Dermis blood vessel endothelial cell (primary cell): ENCODE measurements at places on chromosomes 4 and X.

DNA sequence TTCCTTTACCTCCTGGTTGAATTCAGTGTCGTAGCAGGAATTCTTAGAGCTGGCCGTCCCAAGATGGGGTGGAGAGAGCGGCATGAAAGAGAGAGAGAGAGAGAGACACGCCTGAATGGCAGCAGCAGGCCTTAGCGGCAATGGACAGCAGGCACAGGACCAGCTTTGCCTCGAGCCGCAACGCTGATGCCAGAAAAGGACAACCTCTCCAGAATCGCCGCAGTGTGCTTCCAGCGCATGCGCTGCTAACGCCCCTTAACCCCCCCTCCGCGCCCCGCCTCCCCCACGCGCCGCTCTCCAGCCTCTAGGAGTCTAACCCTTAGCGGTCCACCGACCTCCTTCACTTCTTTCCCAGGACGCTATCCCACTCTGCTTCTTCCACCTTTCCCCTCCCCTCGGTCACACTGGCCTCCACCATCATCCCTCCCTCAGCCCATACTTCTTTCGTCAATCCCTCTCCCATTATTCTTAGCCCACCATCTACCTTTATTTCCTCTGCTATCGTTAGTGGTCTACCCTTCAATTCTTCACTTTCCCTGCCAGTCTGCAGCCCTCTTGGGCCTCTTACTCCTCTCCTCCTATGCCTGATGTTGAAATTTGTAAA, 10.5 kb upstream of the ZCCHC13 start:
- DNase-seq: peak; percentile 78

DNA sequence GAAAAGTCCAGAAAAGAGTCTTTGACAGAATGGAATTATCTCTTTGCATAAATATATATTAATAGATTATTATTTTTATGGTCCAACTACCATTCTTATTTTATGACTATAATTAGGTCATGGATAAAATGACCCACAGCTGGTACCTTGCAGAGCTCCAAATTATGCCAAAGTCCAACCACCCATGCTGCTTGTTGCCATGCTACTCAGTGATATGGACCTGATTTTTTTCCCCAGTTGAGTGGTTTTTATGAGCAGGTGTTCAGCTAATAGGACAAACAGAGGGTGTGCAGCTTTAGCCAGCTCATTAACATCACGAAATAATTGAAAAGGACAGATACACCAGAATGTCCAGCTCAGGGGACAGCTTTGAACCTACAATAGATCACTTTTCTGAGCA, 9.7 kb downstream of the HOPX start:
- DNase-seq: no peak

DNA sequence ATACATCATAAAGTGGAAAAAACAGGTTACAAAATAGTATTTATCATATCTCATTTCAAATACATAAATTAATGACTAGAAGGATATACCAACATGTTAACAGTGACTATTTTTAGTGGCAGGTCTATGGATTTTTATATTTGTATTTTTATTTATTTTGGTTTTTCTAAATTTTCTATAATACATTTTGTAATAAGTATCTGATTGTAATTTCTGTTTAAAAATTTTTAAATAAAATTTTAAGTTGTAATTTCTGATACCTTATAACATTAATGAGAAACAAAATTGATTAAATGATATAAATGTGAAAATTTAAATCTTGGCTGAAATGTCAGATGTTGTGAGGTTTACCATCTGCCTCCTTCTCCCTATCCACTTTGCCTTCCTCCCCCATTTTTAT, 2.5 kb downstream of the NONO start:
- no peak for DNase-seq

GRCh38 chr4:151768835-151769234, 8.0 kb upstream of the GATB start:
- no peak for DNase-seq

DNA sequence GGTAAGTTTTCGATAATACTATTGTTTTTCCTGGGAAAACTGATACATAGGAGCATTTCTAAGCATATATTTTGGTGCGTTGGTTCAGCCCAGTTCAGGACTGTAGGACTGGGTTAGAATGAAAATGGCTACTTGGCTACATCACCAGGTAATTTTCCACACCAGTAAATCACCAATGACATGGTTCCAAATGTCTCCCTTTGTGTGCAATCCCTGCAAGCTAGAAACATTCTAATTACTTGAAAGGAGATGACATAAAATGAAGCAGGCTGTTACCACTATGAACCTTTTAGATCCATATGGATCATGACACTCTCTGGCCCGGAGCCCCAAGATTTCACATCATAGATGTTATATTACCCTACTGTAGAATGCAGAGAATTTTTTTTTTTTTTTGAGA, 577.4 kb upstream of the FTHL17 start:
- DNase-seq: no peak

DNA sequence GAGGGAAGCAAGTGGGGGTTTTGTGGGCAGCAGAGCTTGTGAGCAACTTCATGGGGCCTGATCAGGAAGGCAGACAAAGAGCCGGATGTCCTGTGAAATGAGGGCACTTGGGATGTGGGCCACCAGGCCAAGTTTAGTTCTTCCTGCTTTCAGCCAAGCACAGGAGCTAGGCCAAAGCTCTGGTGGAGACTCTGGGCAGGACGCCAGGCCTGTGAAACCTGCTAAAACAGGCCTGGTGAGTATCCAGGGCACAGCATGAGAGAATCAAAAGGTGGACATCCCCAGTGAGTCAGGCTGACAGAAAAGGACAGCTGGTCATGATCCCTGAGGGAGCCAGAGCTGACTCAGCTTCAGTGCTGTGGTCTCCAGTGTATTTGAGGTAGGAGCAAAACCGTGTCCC, 95.7 kb downstream of the NPNT start:
- DNase-seq: peak; percentile 98

DNA sequence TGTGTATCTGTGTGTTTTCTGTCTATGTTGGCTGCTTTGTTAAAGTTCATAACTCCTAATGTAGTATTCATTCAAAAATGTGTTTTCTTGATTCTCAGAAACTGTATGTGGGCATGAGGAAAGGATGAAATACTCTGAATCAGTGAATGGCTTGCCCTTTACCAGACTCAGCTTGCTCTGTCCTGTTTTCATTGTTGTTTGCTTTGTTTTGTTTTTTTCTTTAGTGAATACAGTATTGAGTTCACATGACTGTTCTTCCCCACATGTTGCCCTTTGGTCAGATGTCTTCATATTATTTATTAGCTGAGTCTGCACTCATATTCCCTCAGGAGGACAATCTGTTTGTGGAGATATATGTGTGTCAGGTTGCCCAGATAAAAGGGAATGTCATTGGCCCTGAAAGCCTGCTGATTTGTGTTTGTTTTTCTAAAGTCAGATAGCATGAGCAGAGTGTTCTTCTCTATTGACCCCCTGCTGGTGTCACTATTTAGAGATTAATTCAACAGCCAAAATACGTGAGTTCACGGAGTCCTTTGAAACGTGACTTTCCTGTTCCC, 1184.4 kb downstream of the RPA4 start:
- no peak for DNase-seq

GRCh38 chrX:101220662-101221260, 1.2 kb downstream of the DRP2 start:
- no peak for DNase-seq

DNA sequence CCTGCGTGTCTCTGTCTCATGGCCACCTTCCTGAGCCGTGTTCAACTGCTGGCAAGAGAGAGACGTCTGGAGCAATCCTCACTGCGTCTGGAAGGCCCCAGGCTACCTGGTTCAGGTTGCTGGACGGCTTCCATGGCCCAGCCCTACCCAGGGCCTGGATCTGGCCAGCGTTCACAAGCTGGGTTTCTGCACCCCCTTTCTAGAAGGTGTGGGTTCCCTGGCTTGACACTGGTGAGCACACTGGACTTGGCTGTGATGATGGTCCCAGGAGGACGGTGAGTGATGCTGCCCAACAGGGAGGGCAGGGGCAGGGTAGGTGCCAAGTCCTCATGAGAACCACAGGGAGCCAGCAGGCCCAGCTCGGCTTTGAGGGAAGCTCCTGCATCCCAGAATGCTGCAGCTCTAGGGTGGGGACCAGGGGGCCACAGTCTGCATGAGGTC, 63.4 kb downstream of the HTRA3 start:
- no peak for DNase-seq

GRCh38 chr4:94623126-94623911, 134.4 kb upstream of the BMPR1B start:
- no peak for DNase-seq

DNA sequence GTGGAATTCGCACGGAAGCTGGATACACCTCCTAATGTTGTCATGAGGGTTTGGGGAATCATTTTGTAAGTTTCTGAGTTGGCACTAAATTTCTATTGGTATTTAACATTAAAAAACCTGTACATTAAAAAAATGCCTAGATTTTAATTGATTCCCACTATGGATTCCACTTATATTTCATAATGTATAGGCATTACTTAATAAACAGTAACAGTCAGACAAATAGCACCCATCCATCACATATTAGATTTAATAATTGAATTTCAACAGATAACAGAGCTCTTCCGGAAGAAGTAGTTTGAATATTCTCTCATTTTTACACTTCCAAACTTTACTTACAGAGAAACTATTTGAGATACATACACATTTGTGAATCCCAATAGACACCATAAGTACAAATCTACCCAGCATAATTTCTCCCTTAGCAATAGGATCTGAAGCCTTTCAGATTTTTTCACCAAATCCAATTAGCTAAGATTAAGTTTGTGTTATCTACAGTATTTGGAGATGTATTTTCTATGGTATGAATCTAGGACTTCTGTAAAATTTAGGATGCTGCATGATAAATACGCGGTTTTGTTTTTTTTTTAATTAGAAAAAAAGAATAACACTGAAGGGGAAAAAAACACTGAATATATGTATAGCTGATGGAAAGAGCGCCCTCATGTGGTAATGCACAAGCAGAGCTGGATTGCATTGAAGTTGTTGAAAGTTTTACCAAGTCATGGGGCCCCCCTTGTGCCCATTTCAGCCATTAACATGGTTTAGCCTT, 12.2 kb upstream of the ODAM start:
- peak; percentile 61 for DNase-seq

DNA sequence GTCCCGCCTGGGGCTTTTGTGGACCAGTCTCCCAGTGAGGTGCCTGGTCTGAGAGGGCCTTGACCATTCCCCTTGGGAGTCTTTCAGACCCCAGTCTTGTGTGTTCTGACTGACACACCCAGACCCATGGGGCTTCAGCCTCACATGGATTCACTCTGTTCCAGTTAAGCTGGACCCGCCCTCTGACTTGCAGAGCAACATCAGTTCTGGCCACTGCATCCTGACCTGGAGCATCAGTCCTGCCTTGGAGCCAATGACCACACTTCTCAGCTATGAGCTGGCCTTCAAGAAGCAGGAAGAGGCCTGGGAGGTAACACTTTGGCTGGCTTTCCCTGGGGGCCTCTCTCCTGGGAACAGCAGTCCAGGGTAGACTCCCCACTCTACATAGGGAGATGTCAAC, 6.8 kb downstream of the IL9R start:
- no peak for DNase-seq

- DNase-seq: no peak
Measured at GRCh38 chr4:67273666-67274065, 271.6 kb downstream of the CENPC start.
